ENCODE measurements at places on chromosomes 6 and 20.

GRCh38 chr6:8462169-8462568 lies 26.8 kb upstream of the SLC35B3 start:
- H3K4me3 ChIP-seq, result no peak overlapping the region
- H3K4me1 ChIP-seq, result no peaks in the 10 kb centered on the region
- DNase-seq, result no peak
- no peak overlapping the region for H3K27ac ChIP-seq
- no peaks in the 10 kb centered on the region for H3K27me3 ChIP-seq
- no peaks in the 10 kb centered on the region for H3K36me3 ChIP-seq

GRCh38 chr20:53925651-53926401 lies 144.6 kb downstream of the BCAS1 start:
- no peak for DNase-seq
- no peak overlapping the region for H3K4me3 ChIP-seq

- H3K27ac ChIP-seq, result no peak overlapping the region
- no peaks in the 10 kb centered on the region for H3K36me3 ChIP-seq
- no peaks in the 10 kb centered on the region for H3K27me3 ChIP-seq
Observed at GRCh38 chr20:54477191-54477955, 2.0 kb downstream of the DOK5 start.

DNA sequence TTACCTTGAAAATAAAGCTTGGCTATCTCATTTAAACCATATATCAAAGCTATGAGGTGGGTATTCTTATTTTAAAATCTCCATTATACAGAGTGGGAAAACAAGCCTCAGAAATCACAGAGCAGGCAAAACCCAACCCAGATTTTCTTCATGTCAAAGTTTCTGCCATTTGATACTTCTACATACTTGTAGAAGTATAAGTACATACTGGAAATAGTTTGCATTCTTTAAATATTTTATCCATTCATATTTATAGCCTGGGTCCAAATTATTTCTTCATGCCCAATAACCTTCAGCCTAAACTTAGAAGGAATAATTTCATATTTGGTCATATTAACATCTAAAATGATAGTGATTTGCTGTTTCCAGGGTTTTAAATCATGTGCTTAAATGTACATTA lies 61.8 kb downstream of the MLIP start:
- H3K36me3 ChIP-seq, result no peaks in the 10 kb centered on the region
- H3K27me3 ChIP-seq, result no peaks in the 10 kb centered on the region
- no peak for DNase-seq

DNA sequence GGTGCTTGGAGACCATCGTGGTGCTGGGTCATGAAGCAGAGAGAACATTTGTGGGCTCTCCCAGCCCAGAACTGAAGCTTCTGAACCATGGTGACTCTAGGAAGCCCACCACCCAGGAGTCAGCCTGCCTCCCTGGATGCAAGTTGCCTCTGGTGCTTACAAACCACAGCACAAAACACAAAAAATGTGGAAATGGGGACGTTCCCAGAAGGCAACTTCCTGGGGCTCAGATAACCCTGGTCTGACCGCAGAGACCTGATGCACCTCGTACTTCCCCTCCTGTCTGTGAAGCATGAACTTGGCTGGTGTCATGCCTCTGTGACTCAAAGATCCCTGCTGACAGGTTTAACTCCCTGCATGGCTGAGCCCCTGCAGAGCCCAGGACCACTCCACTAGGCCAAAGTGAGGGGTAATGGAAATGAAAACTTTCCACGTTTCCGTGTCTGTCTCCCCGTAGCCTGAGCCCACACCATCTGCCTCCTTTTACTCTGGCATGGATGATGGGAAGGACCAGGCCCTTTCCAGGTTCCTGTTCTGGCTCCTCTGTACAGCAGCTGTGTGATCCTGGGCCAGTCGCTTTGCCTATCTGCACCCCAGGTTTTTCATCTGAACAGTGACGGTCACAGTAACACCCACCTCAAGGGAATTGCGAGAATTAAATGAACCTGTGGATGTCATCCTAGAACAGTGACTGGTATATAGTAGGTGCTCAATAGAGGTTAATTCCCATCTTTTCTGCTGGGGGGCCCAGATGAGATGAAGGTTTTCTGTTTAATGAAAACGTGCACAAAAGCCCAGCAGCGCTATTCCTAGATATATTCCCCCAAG lies 57.7 kb downstream of the PPP1R16B start:
- H3K4me3 ChIP-seq, result no peak overlapping the region
- H3K4me1 ChIP-seq, result no peaks in the 10 kb centered on the region
- no peak for DNase-seq
- H3K27me3 ChIP-seq, result no peaks in the 10 kb centered on the region
- H3K27ac ChIP-seq, result no peak overlapping the region

DNA sequence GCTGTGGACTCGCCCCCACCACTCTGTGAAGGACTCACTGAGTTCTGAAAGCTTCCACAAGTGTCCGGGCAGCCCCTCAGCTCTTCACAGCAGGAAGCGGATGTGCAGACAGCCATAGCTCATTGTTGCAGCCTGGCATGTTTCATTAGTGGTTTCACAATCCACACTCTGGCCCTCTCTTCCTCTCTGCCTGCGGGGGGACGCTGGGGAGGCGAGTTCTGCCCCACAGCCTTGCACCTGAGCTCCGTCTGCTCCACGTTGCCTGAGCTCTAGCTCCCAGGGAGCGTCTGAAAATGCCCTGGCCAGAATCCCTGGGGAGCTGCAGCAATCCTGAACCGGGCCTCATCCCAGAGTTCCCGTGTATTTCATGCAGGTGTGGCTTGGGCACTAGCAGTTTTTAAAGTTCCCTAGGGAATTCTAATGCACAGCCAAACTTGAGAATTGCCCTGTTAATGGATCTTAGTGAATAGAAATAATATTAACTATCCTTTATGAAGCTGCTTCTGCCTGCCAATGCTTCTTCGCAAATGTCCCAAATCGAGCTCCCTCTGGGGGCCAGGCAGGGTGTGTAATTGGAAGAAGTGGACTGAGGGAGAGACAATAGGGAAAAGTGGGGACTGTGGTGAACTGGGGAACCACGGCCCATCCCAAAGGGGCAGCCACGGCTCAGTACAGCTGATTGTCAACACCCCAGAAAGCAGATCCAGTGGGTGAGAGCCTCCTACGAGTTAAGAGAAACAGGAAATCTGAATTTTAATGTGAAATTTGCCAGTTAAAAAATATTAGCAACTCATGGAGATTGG lies 51.5 kb downstream of the CTCFL start:
- H3K27me3 ChIP-seq, result no peaks in the 10 kb centered on the region
- no peaks in the 10 kb centered on the region for H3K36me3 ChIP-seq
- H3K4me1 ChIP-seq, result no peaks in the 10 kb centered on the region
- no peak overlapping the region for H3K4me3 ChIP-seq
- peak; percentile 15 for DNase-seq
- H3K27ac ChIP-seq, result no peak overlapping the region

- no peaks in the 10 kb centered on the region for H3K36me3 ChIP-seq
- no peak overlapping the region for H3K4me3 ChIP-seq
- DNase-seq, result no peak
- H3K27me3 ChIP-seq, result no peaks in the 10 kb centered on the region
Observed at GRCh38 chr6:147905711-147906110, 397.2 kb downstream of the SAMD5 start.

GRCh38 chr6:145087034-145087433 lies 648.3 kb downstream of the EPM2A start:
- no peak for DNase-seq
- H3K4me1 ChIP-seq, result no peaks in the 10 kb centered on the region
- H3K36me3 ChIP-seq, result no peaks in the 10 kb centered on the region
- H3K27me3 ChIP-seq, result no peaks in the 10 kb centered on the region

GRCh38 chr20:35597186-35597585 lies 18.4 kb upstream of the SPAG4 start:
- H3K27me3 ChIP-seq, result peaks cover 5% of the 10 kb centered on the region
- no peak overlapping the region for H3K4me3 ChIP-seq
- no peak overlapping the region for H3K27ac ChIP-seq
- no peak for DNase-seq

GRCh38 chr6:36443471-36444428 lies 950 bp downstream of the KCTD20 start:
- H3K4me3 ChIP-seq, result peak overlapping the region; percentile 83
- H3K27ac ChIP-seq, result peak overlapping the region; percentile 99
- H3K36me3 ChIP-seq, result no peaks in the 10 kb centered on the region
- H3K27me3 ChIP-seq, result no peaks in the 10 kb centered on the region
- no peak for DNase-seq

- H3K4me1 ChIP-seq, result no peaks in the 10 kb centered on the region
- H3K36me3 ChIP-seq, result no peaks in the 10 kb centered on the region
Observed at GRCh38 chr6:34074064-34074742, 71.7 kb downstream of the GRM4 start.

DNA sequence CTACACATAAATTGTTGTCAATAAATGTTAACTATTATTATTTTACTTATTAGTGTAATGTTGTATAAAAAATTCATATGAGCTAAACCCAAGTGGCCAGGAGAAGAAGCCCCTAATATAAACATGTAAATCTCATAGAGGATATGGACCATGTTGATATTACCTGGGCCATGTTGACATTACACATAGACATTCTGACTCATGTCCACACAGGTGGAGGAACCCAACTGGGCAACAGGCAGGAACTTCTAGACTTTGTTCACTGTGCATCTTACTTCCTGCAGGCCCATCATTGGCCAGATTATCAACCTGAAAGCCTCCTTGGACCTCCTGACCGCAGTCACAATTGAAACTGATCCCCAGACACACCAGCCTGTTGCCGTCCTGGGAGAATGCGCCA lies 7.2 kb downstream of the BPIFA2 start:
- H3K4me1 ChIP-seq, result no peaks in the 10 kb centered on the region
- H3K4me3 ChIP-seq, result no peak overlapping the region
- no peaks in the 10 kb centered on the region for H3K27me3 ChIP-seq
- H3K36me3 ChIP-seq, result no peaks in the 10 kb centered on the region
- DNase-seq, result no peak

DNA sequence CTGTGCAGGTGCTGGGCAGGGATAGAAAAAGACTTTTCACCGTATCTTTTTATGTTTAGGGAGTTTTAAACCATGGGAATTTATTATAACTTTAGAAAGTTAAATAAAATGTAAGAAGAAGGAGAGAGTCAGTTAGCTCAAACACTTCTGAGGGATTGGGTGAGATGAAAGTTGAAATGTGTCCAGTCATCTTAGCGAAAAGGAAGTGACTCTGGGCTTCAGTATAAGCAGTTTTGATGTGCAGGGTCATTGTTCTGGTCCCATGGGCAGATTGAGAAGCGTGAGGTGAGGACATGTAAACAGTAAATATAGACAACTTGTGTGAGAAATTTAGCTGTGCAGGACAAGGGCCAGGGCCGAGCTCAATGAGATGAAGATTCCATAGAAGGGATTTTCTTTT lies 66.9 kb downstream of the TOX2 start:
- no peaks in the 10 kb centered on the region for H3K4me1 ChIP-seq
- no peak overlapping the region for H3K27ac ChIP-seq
- no peak overlapping the region for H3K4me3 ChIP-seq
- no peaks in the 10 kb centered on the region for H3K27me3 ChIP-seq
- H3K36me3 ChIP-seq, result no peaks in the 10 kb centered on the region

- no peak overlapping the region for H3K27ac ChIP-seq
- H3K4me1 ChIP-seq, result no peaks in the 10 kb centered on the region
- H3K36me3 ChIP-seq, result no peaks in the 10 kb centered on the region
- no peak overlapping the region for H3K4me3 ChIP-seq
Observed at GRCh38 chr6:116316772-116317467, 37.2 kb upstream of the TSPYL1 start.

- no peak for DNase-seq
- H3K36me3 ChIP-seq, result no peaks in the 10 kb centered on the region
- no peak overlapping the region for H3K4me3 ChIP-seq
- H3K27ac ChIP-seq, result no peak overlapping the region
- H3K27me3 ChIP-seq, result no peaks in the 10 kb centered on the region
Observed at GRCh38 chr20:21618759-21619416, 86.6 kb upstream of the PAX1 start.

DNA sequence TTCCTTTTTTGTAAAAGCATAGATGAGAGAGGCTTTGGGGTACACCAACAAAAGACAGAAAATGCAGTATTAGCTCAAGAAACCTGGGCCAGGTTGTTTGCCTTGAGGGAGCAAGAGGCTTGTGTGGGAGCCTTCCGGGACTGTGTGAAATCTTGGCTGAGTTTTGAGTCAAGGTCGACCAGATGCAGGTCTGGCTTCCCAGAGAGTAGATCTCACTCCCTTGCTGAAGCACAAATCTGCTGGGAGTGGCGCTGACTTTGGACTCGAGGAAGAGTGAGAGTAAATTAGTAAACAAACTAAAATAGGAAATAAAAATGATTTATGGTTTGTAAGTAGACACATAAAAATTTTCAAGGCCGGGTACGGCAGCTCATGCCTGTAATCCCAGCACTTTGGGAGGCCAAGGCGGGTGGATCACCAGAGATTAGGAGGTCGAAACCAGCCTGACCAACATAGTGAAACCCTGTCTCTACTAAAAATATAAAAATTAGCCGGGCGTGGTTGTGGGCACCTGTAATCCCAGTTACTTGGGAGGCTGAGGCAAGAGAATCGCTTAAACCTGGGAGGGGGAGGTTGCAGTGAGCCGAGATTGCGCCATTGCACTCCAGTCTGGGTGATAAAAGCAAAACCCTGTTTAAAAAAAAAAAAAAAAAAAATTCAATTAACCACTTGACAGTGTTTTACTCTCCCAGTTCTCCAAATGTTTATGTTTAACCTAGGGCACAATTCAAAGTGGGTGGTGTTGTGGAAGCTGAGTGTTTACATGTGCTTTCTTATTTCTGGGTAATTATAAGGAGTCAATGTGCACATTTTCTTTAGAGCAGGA lies 27.7 kb upstream of the EDN1 start:
- no peaks in the 10 kb centered on the region for H3K27me3 ChIP-seq
- no peak for DNase-seq
- no peaks in the 10 kb centered on the region for H3K4me1 ChIP-seq
- H3K4me3 ChIP-seq, result no peak overlapping the region
- H3K36me3 ChIP-seq, result no peaks in the 10 kb centered on the region

GRCh38 chr6:14924126-14925024 lies 321.5 kb upstream of the JARID2 start:
- DNase-seq, result no peak
- H3K27me3 ChIP-seq, result no peaks in the 10 kb centered on the region
- no peaks in the 10 kb centered on the region for H3K4me1 ChIP-seq
- H3K27ac ChIP-seq, result no peak overlapping the region
- no peak overlapping the region for H3K4me3 ChIP-seq
- no peaks in the 10 kb centered on the region for H3K36me3 ChIP-seq

- no peak overlapping the region for H3K27ac ChIP-seq
- H3K36me3 ChIP-seq, result no peaks in the 10 kb centered on the region
- no peak for DNase-seq
Observed at GRCh38 chr6:3228771-3229565, 1.5 kb upstream of the TUBB2B start.

- H3K27ac ChIP-seq, result no peak overlapping the region
- DNase-seq, result no peak
- no peak overlapping the region for H3K4me3 ChIP-seq
- no peaks in the 10 kb centered on the region for H3K27me3 ChIP-seq
- no peaks in the 10 kb centered on the region for H3K4me1 ChIP-seq
Observed at GRCh38 chr6:109740787-109741186, 49.7 kb downstream of the FIG4 start.

GRCh38 chr20:46619445-46619844 lies 31.8 kb downstream of the SLC13A3 start:
- H3K36me3 ChIP-seq, result no peaks in the 10 kb centered on the region
- no peaks in the 10 kb centered on the region for H3K27me3 ChIP-seq
- DNase-seq, result no peak
- H3K4me1 ChIP-seq, result no peaks in the 10 kb centered on the region
- H3K4me3 ChIP-seq, result no peak overlapping the region
- no peak overlapping the region for H3K27ac ChIP-seq

GRCh38 chr6:140379919-140380318 lies 1005.5 kb upstream of the CITED2 start:
- H3K27me3 ChIP-seq, result no peaks in the 10 kb centered on the region
- H3K4me1 ChIP-seq, result no peaks in the 10 kb centered on the region
- DNase-seq, result no peak
- no peaks in the 10 kb centered on the region for H3K36me3 ChIP-seq

GRCh38 chr20:4720041-4720976 lies 1.4 kb upstream of the PRND start:
- peak overlapping the region; percentile 82 for H3K27ac ChIP-seq
- H3K36me3 ChIP-seq, result no peaks in the 10 kb centered on the region
- no peak overlapping the region for H3K4me3 ChIP-seq
- peak; percentile 84 for DNase-seq
- no peaks in the 10 kb centered on the region for H3K27me3 ChIP-seq
